ENCODE measurements at places on chromosomes 1 and 21.
A peak's percentile ranks its signal among the peaks of the same experiment; 100 is the strongest.

DNA sequence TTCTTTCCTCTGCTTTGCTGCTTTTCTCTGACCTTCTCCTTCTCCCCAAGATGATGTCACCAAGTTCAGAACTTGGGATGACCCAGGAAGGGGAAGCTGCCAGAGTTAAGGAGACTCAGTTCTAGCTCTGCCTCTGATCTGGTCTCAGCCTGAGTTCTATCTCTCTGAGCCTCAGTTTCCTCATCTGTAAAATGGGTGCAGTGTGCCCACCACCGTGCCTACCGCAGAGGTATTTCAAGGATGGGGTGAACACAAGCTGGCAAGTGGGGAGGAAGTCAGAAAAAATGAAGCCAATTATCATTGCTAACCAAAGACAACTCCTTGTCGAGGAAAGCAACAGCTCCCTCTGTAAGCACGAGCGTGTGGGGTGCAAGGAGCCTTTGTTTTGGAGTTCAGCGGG is 249.7 kb downstream of the KAZN start:
- no peak for DNase-seq

DNA sequence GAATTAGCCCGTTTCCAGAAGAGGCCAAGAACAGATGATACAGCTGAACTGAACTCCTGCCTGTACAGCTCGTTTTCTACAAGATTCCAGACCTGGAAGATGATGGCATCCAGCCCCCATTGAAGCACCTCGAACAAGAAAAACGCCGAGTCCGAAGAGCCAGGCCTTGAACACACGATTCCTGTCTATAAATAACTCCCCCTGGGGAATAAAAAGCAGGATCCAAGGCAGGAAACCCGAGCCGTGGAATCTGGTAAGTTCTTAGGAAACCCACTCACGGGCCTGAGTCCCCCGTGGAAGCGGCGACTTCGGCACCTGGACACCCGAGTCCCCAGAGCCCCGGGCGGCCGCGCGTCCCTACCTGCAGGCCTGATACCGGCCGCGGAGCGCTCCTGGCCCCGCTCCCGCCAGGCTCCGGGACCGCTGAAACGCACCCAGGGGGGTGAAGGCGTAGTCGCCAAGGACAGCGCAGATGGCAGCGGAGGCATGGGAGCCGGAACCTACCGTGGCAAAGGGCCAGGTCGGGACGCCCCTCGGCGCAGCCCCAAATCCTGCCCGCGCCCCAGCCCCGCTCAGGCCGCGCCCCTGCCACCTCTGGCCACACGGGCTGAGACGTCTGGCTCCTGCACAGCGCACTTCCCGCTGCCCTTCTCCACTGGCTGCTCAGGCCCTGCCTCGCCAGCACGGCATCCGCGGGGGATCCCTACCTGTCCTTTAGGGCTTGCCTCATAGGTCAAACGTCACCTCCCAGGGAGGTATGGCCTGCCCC is 14.0 kb upstream of the HLCS start:
- DNase-seq = peak; percentile 29

GRCh38 chr1:231116738-231117137 is 45.1 kb upstream of the TRIM67 start:
- no peak for DNase-seq

DNA sequence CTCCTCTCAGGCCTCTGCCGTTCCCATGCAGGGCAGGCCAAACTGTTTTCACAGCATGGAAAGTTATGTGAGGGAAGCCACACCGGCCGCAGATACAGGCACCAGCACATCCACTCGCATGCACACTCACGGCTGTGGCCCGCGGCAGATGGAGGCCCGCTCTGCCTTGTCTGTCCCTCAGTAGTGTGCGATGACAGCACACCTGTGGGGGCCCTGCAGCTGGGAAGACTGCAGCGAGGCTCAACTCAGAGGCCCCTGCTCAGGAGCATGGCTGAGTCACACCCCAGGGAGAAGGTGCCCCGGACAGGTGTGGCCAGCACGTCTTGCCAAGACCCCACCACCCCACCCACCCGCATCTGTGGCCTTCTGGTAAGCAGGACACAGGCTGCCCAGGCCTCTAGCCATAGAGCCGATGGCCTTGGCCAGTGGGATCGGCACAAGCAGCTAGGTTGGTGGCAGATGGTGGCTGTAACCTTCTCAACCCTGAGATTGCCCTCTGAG is 1.3 kb upstream of the UBE2J2 start:
- DNase-seq = no peak

- DNase-seq = peak; percentile 20
Measured at GRCh38 chr1:159092036-159092760, 15.6 kb upstream of the AIM2 start.

GRCh38 chr1:110515041-110515440 is 3.9 kb downstream of the KCNA10 start:
- DNase-seq = no peak

- no peak for DNase-seq
Measured at GRCh38 chr1:208975456-208975855, 608.1 kb upstream of the CAMK1G start.

DNA sequence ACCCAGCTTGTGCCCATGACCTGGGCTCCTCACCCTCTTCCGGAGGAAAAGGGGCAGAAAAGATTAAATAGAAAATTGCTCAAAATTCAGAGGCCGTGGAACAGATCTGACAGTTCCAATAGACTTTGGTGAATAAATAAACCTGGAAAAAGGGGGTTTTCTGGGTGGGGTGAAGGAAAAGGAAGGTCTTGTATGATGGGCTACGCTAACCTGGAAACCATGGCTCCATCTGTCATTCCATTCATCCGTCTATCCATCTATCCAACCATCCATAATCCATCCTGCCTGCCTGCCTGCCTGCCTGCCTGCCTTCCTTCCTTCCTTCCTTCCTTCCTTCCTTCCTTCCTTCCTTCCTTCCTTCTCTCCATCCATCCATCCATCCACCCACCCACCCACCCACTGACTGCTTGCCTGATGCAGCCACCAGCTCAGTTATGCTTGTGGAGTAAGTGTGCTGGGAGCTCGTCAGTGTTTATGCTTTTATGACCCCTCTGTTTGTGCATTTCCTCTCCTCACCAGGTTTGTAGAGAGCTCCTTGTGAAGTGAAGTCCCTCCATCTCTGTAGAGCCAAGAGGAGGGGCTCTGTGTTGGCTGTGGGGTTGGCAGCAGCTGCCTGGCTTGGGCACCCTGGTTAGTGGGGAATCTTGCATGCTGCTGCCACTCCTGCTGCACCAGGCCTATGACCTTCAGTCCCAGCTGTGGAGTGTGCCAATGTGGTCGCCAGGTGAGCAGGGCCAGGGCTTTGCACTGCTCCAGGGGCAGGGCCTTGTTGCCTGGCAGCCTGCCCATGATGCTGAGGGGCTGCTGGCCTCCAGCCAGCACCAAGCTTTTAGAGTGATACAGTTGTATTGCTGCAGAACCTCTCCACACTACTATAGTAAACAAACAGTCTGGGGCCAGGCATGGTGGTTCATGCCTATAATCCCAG is 16.0 kb upstream of the POU3F1 start:
- DNase-seq = no peak

- no peak for DNase-seq
Measured at GRCh38 chr1:41498391-41498790, 13.9 kb upstream of the EDN2 start.

GRCh38 chr1:219235903-219236481 is 62.3 kb downstream of the LYPLAL1 start:
- DNase-seq = no peak

GRCh38 chr1:65820983-65821382 is 28.3 kb downstream of the PDE4B start:
- peak; percentile 78 for DNase-seq

GRCh38 chr1:17606826-17607440 is 67.4 kb downstream of the ARHGEF10L start:
- peak; percentile 80 for DNase-seq

- DNase-seq = no peak
Measured at GRCh38 chr1:162906485-162906884, 45.5 kb upstream of the CCDC190 start.

- DNase-seq = no peak
Measured at GRCh38 chr1:236753964-236754363, 41.1 kb upstream of the MTR start.

DNA sequence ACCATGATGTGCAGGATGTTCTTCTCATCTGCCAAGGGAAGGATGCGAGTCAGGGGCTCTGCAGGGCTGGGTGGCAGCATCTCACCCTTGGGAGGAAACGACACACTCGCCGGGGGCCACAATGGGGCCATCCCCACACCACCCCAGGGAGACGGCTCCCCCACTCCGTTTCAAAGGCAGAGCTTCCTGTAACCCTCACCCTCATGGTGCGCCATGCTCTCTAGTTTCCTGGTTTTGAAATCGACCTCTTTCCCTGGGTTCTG is 20.2 kb downstream of the RIPK4 start:
- no peak for DNase-seq

DNA sequence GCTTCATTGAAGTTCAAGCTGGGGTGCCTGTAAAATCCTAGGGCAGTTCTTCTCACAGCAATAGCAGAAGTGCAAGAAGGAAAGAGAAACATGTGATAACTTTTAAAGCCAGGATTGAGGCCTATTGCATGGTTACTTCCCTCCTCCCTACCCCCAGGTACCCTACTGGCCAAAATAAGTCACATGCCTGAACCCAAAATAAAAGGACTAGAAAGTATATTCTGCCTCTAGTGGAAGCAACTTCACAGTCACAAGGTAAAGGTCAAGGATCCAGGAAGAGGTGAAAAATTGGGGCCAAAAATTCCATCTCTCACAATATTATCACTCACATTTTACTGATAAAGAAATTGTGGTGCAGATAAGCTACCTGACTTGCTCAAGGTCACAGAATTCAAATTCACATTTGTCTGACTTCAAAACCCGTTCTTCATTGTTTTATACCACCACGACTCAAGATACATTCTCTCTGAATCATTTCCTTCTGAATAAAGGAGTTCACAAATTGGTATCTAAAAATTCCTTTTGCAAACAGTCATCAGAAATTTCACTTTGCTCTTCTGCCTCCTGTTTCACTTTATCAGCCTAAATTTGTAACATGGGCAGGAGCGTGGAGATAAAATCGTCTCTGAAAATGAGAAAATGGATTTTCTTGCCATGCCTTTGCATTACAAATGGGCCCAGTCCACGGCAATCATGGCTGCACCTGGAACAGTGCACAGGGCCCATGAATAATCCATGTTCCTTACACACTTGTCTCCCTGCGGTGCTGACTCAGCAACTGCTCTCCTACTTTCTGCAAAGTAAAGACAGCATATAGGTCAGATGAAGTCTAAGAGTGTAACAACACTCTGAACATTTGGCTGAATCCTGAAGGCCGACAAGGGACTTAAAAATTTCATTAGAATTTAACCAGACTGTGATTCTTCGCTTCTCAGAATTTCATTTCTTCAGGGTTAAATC is 485.3 kb upstream of the NFIA start:
- DNase-seq = no peak

- no peak for DNase-seq
Measured at GRCh38 chr21:25903607-25904006, 168.8 kb downstream of the GABPA start.

GRCh38 chr1:174998569-174999215 is 1.1 kb upstream of the CACYBP start:
- DNase-seq = no peak

GRCh38 chr1:78601068-78601467 is 19.2 kb upstream of the IFI44L start:
- no peak for DNase-seq
